ENCODE measurements at places on chromosomes 5 and 9. TPM values are rescaled to one million over a fixed set of nuclear protein-coding genes. Genes with fewer than 3 reads are reported as not detected.

- DNase-seq: no peak
Observed at GRCh38 chr5:135310328-135310989, 88.6 kb downstream of the MACROH2A1 start.

Gene NFIB
- total RNA-seq: 159 TPM

Gene PCDHB8
- total RNA-seq: 8.6 TPM

Gene F2RL2
- 0.31 TPM for total RNA-seq

Gene PCDHB16
- total RNA-seq: 4.5 TPM
